ENCODE measurements at places on chromosomes 5 and 9.

GRCh38 chr5:30809933-30810332 is 383.6 kb upstream of the CDH6 start:
- no peak for DNase-seq

- DNase-seq, result no peak
Observed at GRCh38 chr9:106872641-106873040, 9.7 kb downstream of the ZNF462 start.

DNA sequence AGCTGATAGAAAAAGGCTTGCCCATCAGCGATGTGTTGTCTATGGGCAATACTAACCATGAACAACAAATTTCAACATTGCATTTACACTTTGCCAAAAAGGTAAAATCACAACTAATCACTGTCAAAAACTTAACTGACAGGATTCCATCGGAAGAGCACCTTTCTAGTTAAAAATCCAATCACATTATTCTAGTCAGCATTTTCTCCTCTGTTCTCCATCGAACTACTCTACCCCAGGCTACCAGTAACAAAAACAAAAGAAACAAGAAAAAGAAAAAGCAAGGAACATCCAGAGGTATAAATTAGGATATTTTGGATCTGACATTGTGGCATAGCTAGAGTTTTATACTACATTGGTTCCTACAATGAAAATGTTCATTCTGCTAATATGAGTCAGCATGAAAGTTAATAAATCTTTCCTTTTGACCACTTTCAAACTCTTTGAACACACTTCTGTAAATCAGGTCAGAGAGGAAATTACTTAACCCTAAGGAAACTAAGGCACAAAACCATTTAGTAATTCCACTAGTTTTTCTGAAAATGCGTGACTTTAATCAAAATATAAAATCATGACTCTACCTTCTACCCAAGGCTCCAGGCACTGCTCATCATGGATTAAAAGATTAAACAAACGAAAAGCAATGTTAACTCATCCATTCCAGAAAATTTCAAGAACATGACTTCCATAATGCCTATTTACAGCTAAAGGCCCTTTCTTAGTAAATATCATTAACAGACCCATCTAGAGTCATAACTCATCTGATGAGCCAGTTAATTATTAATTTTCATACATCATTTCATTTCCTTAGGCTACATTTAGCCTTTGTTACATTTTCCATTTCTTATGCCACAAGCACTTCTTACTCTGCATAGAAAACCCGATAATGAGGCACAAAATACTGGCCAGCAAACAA is 10.2 kb downstream of the GLIS3 start:
- DNase-seq, result no peak

GRCh38 chr5:119267958-119268386 is 87.8 kb upstream of the TNFAIP8 start:
- DNase-seq, result peak; percentile 93

DNA sequence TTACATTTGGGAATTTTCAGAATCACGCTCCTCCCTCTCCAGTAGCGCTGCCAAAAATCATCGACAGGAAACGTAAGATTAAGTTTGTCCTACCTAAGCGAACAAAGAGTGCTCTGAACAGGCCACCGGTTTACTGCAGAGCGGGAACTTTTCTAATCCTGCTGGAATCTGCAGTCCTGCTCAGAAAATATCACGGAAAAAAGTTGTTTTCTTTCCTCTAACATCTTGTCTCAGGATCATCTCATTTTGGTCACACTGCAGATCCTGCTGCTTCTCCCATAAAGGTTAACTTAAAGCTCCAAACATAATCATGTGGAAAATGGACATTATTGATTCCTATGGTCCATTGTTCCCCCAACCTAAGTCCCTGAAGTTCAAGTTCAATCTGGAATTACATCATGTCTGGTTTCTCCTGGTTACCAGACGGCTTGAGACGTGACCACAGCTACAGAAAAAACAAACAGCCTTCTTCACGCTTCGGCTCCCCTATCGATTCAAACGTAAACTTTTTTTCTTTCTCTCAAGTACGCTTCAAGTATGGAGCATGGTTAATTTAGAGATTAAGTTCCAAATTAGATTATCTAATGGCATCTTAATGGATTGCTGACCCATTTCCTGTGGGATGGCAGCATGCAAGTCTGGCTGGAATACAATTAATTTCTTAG is 217.6 kb downstream of the NFIB start:
- DNase-seq, result peak; percentile 83

DNA sequence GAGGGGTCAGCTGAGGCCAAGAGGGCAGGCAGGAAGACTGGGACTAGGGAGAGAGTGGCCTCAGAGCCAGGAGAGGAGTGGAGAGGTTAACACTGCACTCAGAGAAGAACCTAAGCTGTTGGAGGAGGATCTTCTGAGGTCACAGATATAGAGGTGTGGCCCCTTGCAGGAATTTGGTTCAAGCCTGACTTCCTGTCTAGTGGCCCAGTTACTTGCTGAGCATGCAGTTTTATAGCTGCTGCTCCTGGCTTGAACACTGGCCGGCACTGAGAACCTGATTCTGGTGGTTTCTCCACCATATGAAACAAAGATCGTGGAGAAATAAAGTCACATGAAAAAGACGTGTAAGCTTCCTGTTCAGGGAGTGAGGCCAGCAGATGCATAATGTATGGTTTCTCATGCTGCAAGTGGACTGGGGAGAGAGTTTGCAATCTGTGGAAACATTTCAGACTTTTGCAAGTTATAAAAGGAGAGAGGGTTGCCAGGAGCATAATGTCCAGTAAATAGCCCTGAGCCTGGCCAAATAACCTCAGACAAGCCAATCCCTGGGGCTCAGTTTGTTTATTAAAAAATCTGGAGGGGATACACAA is 82.6 kb downstream of the GALNT10 start:
- DNase-seq, result peak; percentile 78

DNA sequence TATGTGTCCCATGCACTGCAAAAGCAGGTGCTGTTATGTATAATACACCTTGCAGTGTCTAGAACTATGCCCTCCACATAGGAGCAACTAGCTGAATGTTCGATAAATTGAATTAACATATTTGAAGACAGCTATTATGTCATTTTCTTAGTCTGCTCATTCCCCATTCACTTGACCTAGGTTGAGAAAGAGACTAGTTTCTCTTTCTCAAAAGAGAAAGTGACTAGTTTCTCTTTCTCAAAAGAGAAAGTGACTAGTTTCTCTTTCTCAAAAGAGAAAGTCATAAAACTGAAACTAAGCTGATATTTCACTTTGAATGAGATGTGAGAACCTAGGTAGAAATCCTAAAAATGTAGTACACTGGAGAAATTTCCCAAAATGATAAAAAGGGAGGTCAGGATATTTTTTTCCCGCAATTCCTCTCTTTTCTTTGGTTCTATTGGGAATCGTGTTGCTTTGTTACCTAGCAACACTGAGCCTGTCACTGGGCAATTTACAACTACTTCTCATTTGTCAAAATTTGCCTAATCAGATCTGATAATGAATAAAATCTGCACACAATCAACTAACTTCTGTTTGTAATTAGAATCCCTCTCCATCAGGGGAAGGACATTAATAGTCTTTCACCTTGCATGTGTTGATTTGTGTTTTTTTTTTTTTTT is 132.0 kb upstream of the GRIA1 start:
- no peak for DNase-seq

DNA sequence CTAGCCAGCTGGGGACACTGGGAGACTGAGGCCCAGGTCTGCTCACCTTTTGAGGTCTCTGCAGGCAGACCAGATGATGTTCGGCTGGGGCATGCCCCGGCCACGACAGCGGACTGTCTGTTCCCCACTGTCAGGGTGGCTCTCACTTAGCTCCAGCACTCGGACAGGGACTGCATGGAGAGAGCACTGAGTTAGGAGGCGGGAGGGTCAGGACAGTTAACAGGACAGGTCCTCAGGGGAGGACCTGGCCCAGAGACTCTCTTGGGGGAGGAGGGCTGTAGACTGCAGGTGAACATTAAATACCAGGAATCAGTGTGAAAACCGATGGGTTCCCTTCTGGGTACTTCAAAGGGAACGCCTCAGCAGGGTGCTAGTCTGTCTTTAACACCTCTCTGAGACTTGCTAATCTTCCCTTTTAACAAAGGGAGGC is 25.1 kb downstream of the PDGFRB start:
- no peak for DNase-seq

GRCh38 chr9:27792971-27793689 is 219.8 kb upstream of the C9orf72 start:
- no peak for DNase-seq

DNA sequence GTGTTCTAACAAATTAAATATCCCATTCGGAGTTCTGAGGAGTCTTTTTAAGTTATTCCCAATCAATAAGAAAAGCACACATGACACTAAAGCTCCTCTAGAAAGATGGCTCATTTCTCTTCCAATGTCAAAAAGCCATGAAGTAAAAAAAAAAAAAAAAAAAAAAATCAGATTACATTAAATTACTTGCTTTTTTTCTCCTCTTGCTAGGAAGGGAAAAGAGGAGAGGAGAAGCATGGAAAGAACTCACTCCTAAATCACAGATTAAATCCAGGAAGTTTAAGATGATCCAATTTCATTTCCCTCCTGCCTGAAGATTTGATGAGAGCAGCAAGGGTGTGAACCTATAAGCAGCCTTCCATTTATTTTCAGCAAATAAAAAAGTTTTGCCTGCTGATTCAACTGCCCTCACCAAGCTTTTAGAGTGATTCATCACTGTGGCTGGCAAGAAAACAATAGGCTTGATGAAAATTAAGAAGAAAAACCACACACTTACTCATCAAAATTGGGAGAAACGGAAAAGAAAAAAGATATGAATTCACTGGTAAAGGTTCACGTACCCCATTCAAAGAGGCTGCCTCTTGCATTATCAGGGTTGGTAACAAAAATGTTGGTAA is 19.7 kb downstream of the MYO10 start:
- no peak for DNase-seq

GRCh38 chr9:19925674-19926503 is 137.1 kb upstream of the SLC24A2 start:
- peak; percentile 84 for DNase-seq

DNA sequence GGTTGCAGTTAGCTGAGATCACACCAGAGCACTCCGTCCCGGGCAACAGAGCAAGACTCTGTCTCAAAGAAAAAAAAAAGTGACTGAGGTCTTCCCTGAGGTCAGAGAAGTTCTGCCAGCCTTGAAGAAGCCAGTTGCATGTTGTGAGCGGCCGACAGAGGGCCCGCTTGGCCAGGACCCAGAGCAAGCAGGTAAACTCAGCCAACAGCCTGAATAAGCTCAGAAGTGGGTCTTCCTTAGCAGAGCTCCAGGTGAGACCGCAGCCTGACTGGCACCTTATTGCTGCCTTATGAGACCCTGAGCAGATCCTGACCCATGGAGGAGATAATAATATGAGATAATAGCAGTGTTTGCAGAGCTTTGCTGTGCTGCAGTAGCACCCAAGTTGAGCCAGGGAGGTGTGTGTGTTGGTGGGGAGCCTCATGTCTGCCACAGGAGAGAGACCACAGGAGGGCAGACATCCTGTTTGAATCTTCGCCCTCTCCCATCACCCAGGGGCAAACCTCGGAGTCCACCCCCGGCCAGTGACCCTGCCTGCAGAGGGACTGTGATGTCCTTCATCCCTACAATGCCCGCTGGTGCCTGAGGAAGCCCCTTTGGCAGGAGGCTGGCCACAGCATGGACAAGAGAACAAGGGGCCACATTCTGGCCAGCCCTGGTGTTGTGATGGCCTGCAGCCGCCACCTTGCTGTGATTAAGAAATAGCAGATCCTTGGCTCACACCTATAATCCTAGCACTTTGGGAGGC is 10.8 kb upstream of the BARX1 start:
- DNase-seq, result no peak

GRCh38 chr9:135920973-135921585 is 13.7 kb upstream of the CAMSAP1 start:
- DNase-seq, result no peak

Data from cardiac muscle cell (in vitro differentiated cells and primary cell).